Naive B cell (primary cell): ENCODE measurements at places on chromosomes 11 and 22. TPM values are rescaled to one million over a fixed set of nuclear protein-coding genes. Genes with fewer than 3 reads are reported as not detected.

DNA sequence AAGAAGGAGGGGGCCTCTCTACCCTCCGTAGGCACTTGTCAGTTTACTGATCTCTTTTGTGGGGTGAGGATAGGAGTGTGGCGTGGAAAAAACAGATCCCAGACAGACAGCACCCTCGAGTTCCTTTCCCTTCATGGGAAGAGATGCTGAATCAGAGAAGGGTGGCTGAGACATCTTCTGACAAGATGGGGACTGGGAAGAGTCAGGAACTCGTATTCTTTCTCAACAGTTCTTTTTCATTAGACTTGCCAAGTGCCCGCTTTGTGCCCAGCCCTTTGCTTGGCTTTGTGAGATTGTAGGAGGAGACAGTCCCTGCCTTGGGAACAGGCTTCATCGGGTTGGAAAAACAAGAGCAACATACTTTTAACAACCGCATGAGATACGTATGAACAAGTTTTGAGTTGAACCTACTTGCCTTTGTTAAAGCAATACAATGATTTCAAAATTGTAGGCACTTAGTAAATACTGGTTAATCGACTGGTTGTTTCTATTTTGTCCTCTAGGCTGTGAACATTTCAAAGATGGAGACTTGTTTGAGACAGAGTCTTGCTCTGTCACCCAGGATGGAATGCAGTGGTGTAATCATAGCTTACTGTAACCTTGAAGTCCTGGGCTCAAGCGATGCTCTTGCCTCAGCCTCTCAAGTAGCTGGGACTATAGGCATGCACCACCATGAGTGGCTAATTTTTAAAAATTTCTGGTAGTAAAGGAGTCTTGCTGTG, 1.1 kb downstream of the RRM1 start:
- H3K36me3 ChIP-seq, result no peaks in the 10 kb centered on the region
- DNase-seq, result no peak
- H3K27me3 ChIP-seq, result no peaks in the 10 kb centered on the region
- H3K27ac ChIP-seq, result peak overlapping the region; percentile 100
- peaks cover 29% of the 10 kb centered on the region for H3K4me1 ChIP-seq

DNA sequence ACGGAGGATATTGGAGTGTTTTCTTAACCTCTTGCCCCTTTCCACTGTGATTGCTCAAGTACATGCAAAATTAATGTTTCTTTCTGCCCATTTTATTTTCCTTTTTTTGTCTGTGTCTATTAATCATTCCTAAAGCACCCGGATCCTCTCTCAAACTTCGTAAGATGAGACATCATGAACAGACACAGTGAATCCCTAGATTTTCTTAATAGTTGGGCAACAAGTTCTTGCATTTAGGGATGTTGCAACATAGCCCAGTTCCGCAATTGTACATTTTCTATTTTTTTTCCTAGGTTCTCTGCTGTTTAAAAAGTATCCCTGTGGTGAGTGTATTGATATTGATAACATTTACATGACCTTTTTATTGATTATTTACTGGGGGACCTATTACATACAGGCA, 2.9 kb downstream of the FAM111A start:
- H3K4me1 ChIP-seq, result peaks cover 73% of the 10 kb centered on the region
- H3K27ac ChIP-seq, result peak overlapping the region; percentile 80
- peak overlapping the region; percentile 99 for H3K4me3 ChIP-seq
- no peak for DNase-seq
- no peaks in the 10 kb centered on the region for H3K36me3 ChIP-seq
- no peaks in the 10 kb centered on the region for H3K27me3 ChIP-seq

DNA sequence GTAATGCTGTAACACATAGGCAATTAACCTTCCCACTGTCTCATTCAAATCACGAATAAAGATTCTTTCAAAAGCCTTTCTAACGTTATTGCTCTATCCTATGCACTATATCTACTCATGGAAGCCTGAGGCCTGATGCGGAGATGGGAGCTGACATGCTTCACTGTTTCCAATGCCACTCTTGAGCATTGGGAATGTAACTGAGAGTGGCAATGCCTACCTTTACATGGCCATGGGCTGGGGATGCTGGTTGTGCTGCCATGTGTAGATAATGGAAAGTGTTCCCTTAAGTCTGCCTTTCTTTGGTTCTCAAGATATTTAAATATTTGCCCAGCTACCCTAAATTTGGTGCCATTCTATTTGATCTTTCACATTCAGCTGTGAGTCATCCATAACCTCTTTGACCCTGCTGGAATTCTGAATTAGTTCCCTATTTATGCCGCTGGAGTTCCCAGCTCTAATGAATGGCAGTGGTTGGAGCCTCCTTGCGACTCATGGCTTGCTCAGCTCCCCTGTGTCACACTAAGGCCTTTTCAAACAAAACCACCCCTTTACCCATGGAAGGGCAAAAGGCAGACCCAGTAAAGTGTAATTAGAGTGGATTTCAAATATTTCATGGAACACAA, 21.4 kb upstream of the DKK3 start:
- H3K36me3 ChIP-seq, result no peaks in the 10 kb centered on the region
- H3K27me3 ChIP-seq, result peaks cover 30% of the 10 kb centered on the region
- no peak overlapping the region for H3K27ac ChIP-seq

DNA sequence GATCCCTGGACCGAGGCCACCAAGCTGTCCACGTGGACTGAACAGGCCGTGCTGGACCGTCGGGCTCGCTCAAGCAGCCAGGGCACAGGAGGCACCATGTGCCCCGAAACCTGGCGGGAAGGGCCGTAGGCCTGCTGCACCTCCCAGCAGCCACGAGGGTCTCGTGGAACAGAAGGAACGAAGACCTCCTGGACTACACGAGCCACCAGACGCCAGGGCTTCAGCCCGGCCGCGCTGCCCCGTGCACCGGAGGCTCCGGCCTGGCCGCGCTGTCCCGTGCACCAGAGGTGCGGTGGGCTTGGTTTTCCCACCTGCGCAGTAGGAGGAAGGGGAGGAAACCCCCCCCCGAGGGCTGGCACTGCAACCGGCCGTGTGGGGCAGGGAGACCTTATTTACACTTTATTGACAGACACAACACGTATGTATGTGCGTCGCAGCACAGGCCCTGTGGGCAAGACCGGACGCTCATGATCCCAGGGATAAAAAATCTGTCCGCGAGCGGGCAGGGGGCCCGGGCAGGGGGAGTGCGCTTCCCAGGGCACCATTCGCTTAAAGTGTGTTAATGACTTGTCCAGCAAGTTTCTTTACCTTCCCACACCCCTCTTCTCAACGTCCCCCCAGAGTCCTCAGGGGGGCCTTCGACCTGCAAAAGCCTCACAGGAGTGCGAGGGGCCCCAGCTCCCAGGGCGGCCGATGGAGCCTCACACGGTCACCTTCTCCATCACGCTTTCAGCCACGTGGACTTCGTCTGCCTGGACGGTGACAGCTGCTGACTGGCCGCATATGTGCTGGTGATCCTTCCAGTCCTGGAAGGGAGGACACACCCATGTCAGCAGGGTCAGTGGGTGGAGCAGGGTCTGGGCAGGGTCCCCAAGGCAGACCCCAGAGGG, 7.0 kb downstream of the DRD4 start:
- H3K4me1 ChIP-seq, result peaks cover 15% of the 10 kb centered on the region
- DNase-seq, result no peak
- H3K36me3 ChIP-seq, result peaks cover 3% of the 10 kb centered on the region
- no peak overlapping the region for H3K27ac ChIP-seq
- H3K4me3 ChIP-seq, result no peak overlapping the region

KRTAP5-8 gene
- polyA plus RNA-seq, result not detected

CTSF gene
- 5.0 TPM for polyA plus RNA-seq

LMO1 gene
- polyA plus RNA-seq, result not detected

- peak overlapping the region; percentile 68 for H3K4me3 ChIP-seq
- no peak overlapping the region for H3K27ac ChIP-seq
- H3K27me3 ChIP-seq, result peaks cover 6% of the 10 kb centered on the region
Measured at GRCh38 chr22:27798511-27799014, 3.0 kb downstream of the MN1 start.

DNA sequence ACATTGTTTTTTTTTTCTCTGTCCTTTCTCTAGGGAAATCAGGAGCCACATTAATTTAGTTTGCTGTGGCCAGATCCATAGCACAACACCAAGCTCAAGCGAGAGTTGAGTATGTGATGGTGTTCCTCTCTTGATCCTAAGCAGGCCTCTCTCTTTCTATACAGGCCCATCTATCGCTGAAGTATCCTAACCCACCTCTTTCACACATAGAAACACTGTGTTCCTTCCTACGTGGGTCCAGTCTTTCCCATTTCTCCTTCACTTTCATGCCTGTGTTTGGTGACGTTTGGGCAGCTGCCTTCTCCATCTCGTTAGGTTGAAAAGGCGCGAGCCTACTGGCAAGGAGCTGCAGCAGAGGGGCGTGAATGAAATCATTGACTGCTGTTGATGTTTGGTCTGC, 2.4 kb downstream of the PACS1 start:
- H3K27ac ChIP-seq, result peak overlapping the region; percentile 78
- no peaks in the 10 kb centered on the region for H3K27me3 ChIP-seq
- H3K4me3 ChIP-seq, result peak overlapping the region; percentile 98

IFITM10 gene
- not detected for polyA plus RNA-seq

- no peak for DNase-seq
- H3K4me1 ChIP-seq, result no peaks in the 10 kb centered on the region
- H3K27me3 ChIP-seq, result peaks cover under 1% of the 10 kb centered on the region
Measured at GRCh38 chr22:32364210-32364609, 6.5 kb downstream of the RFPL3 start.

- peaks cover 8% of the 10 kb centered on the region for H3K4me1 ChIP-seq
- no peak overlapping the region for H3K27ac ChIP-seq
- H3K36me3 ChIP-seq, result no peaks in the 10 kb centered on the region
- no peak overlapping the region for H3K4me3 ChIP-seq
- peak; percentile 67 for DNase-seq
Measured at GRCh38 chr11:34174412-34175041, 69.1 kb downstream of the NAT10 start.

DNA sequence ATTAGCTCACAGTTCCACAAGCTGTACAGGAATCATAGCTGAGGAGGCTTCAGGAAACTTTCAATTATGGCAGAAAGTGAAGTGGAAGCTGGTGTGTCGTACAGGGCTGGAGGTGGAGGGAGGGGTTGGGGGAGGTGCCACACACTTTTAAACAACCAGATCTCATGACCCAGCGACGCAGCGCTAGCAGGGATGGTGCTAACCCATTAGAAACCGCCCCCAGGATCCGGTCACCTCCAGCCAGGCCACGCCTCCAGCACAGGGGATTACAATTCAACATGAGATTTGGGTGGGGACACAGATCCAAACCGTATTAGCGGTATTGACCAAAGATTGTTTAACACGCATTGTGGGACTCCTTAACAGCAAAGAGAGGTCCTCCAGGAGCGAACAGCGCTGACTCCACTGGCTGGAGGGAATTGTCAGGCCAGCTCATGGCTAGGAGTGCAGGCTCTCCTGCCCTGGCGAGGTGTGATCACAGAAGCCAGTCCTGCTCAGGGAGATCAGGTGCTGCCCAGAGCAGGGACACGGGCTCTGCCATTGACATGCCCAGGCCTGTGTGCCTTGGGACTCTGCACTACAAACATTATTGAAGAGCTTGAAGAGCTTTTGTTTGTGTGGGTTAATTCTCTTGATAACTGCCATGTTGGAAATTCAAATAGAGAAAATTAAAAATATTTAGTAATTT, 215.3 kb downstream of the TBC1D22A start:
- no peak overlapping the region for H3K4me3 ChIP-seq
- H3K27me3 ChIP-seq, result no peaks in the 10 kb centered on the region
- no peak overlapping the region for H3K27ac ChIP-seq
- H3K4me1 ChIP-seq, result peaks cover 19% of the 10 kb centered on the region
- no peak for DNase-seq

DNA sequence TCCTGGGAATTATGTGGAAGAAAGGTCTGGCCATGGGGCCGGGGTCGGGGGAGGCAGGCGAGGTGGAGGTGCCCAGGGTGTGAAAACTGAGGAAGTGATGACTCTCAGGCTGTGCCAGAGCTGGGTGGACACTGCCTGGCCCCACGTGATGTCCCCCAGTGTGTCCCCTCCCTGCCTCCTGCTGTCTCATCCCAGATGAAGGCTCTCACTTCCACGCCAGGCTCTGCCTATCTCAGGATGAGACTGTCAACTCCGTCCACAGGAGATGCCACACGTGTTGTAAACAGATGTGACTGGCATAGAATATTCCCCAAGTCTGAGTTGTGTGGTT, 51.4 kb downstream of the RPS6KA4 start:
- H3K4me3 ChIP-seq, result no peak overlapping the region
- peaks cover 12% of the 10 kb centered on the region for H3K4me1 ChIP-seq
- H3K27ac ChIP-seq, result no peak overlapping the region
- H3K36me3 ChIP-seq, result peaks cover 6% of the 10 kb centered on the region

SLC1A2 gene
- 0.09 TPM for polyA plus RNA-seq

- H3K4me3 ChIP-seq, result no peak within 1 kb of the TSS
- no peak for DNase-seq
- no peak within 1 kb of the TSS for H3K27ac ChIP-seq
- no peaks in the 10 kb centered on the region for H3K4me1 ChIP-seq
- no peaks in the 10 kb centered on the region for H3K36me3 ChIP-seq
Measured at GRCh38 chr11:6030708-6031405, at the start of gene OR56A1. Gene OR56A1 (minus strand): TSS chr11:6030758. CDS start chr11:6027692, 3,066 bp downstream.

- no peaks in the 10 kb centered on the region for H3K27me3 ChIP-seq
- H3K4me1 ChIP-seq, result peaks cover 34% of the 10 kb centered on the region
- no peak overlapping the region for H3K27ac ChIP-seq
- DNase-seq, result no peak
- no peaks in the 10 kb centered on the region for H3K36me3 ChIP-seq
Measured at GRCh38 chr11:48096588-48097525, 116.5 kb downstream of the PTPRJ start.

DNA sequence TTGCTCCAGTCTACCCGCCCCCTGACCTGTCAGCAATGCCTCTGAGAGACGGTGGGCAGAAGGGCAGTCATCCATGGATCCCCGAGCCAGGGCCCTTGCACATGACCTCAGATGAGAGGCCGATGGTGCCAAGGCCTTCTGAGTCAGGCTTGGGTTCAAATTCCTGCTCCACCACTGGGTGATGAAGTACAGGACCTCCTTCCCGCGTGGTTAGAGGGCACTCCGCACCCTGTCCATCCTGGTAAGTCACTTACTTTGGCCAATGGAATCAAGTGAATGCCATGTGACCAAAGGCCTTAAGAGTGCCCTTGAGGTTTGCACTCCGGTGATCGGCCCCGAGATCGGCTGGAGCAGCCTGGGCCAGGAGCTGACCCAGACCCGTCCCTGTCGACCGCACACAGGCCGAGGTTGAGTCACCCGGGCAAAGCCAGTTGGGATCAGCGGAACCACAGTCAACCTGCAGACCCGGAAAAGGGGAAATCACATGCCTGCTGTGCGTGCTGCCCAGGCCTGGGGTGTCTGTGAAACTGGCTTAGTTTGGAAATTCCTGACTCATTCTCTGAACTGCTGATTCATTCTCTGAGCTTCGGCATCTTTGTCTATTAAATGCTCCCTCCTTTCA, 48.9 kb downstream of the RTL6 start:
- no peaks in the 10 kb centered on the region for H3K27me3 ChIP-seq
- DNase-seq, result no peak
- H3K27ac ChIP-seq, result no peak overlapping the region

TRPM5 gene
- not detected for polyA plus RNA-seq

- peaks cover 7% of the 10 kb centered on the region for H3K4me1 ChIP-seq
- peak overlapping the region; percentile 29 for H3K4me3 ChIP-seq
- H3K27ac ChIP-seq, result no peak overlapping the region
- peaks cover 33% of the 10 kb centered on the region for H3K27me3 ChIP-seq
- DNase-seq, result peak; percentile 65
- no peaks in the 10 kb centered on the region for H3K36me3 ChIP-seq
Measured at GRCh38 chr11:848380-848931, 5.8 kb downstream of the TSPAN4 start.

GRCh38 chr11:43933608-43934551, 8.6 kb upstream of the C11orf96 start:
- H3K4me3 ChIP-seq, result no peak overlapping the region
- no peaks in the 10 kb centered on the region for H3K36me3 ChIP-seq
- DNase-seq, result no peak
- H3K27ac ChIP-seq, result no peak overlapping the region
- peaks cover 24% of the 10 kb centered on the region for H3K27me3 ChIP-seq
